ENCODE measurements at places on chromosomes 6 and 20. TPM values are rescaled to one million over a fixed set of nuclear protein-coding genes. Genes with fewer than 3 reads are reported as not detected.

SLC17A3 gene
- not detected for total RNA-seq

SMOC2 gene
- 51.7 TPM for total RNA-seq

GRCh38 chr20:64057628-64058498, 5.1 kb upstream of the TCEA2 start:
- peaks cover 12% of the 10 kb centered on the region for H3K27me3 ChIP-seq
- DNase-seq: peak; percentile 62
- no peak overlapping the region for H3K27ac ChIP-seq
- H3K36me3 ChIP-seq: no peaks in the 10 kb centered on the region
- H3K4me1 ChIP-seq: peaks cover 53% of the 10 kb centered on the region

GRCh38 chr6:150452428-150453243, 83.8 kb downstream of the IYD start:
- no peak for DNase-seq
- H3K27ac ChIP-seq: no peak overlapping the region
- H3K4me3 ChIP-seq: no peak overlapping the region
- no peaks in the 10 kb centered on the region for H3K36me3 ChIP-seq
- peaks cover 13% of the 10 kb centered on the region for H3K4me1 ChIP-seq
